H1 (cell line): ENCODE measurements at places on chromosomes 2 and 18.

DNA sequence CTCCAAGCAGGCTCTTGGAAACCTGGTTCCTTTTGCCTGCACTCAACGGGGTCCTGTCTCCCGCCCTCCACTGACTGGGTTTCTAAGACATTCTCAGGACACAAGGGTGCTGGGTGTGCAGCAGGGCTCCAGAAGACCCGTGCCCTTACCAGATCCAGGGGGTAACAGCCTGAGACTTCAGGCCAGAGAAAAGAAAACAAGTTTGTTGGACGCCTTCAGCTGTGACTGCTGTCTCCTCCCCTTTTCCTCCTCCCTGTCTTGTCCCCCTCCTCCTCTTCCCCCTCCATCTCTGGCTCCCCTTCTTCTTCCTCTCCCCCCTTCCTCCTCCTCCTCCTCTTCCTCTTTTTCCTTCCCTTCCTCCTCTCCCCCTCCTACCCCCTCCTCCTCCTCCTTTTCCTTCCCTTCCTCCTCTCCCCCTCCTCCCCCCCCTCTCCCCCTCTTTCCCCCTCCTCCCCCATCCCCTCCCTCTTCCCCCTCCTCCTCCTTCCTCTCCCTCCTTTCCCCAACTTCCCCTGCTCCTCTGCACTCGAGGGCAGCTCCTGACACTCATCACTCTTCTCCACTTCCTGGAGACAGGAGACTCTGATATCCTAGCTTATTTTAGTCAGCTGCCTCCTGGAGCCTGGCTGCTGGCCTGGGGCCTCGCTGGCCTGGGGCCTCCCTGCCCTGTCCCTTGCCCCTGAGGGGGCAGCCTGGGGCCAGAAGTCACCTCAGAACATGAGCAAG, 12.4 kb downstream of the ADRA2B start:
- DNase-seq: no peak

DNA sequence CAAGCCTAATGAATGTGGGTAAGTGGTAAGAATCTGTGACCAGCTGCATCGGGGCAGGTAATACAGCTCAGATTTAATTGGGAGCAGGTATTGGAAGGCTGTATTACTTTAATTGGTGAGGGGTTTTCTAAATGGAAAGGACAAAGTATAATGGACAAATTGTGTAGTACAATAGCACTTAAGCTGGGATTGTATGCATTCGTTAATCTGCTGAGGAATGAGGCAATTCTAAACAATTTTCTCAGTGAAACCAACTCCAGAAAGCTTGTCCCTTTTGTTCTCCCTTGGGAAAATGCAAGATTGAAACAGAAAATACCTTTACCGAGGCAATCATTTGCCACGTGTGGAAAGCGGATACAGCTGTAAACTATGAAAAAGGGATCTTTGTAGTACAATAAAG, 801.6 kb upstream of the POU3F3 start:
- DNase-seq: no peak

- no peak for DNase-seq
These were observed 56.4 kb downstream of the PLB1 start for GRCh38 chr2:28552045-28552823.

DNA sequence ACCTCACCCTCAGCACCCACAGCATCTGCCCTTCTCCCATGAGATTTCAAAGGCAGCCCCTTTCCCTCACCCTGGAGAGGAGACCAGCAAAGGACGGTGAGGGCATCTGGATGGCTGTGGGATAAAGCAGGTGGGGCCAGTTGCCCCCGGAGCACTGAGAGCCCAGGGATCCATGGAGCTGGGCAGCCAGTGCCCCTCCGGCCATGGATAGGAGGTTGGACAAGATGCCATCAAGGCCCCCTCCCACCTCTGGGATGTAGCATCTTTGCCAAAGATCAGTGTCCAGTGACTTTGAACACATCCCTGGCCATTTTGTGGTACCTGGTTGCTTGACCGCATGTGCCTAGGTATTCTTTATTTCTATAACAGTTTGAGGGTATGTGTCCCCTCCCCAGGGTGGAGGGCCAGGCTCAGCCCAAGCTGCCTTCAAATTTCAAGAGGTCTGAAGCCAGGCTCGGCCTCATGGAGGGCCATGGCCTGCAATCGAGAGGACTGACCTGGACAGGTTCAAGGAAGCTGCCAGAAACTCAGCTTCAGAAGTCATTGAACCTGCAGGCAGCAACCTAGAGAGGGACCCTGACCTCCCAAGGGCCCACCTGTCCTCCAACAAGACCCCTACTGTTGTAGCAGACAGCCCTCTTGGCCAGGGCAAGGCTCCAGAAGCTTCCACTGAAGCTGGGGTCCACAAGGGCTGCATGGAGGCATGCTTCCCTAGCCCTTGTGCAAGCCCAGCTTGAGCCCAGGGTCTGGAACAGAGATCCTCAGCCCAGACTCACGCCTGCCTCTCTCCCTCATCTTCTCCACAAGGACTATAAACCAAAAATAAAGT, 55.5 kb upstream of the BIN1 start:
- no peak for DNase-seq

DNA sequence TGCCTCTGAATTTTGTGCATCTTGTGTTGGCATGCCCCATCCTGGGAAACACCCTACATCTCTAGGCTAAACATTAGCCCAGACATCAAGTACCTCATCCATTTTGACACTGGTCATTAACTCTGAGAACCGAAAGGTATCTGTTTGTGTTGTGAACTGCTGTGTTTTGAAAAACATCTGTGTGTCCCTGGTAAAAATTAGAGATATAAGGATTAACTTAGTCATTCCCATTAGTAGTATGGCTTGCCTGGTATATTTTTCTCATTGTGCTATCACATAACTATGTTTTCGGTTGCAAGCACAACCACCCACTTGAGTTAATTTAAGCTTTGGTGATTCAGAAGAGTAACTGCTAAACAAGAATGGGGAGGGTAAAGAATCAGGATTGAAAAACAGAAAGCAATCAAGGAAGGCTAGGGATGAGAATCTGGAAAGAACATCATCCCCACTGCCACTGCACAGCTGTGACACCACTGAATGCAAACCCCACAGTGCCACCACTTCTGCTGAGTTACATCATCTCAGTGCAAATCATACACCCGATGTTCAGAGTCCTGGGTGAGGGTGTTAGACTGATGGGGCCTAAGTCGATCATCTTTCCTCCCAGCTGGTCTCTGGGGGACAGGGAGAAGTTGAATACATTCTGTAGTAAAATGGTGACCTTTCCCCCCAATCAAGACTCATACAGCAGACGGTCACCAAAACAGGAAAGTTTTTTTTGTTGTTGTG, 234.0 kb downstream of the EPHA4 start:
- no peak for DNase-seq

GRCh38 chr2:239468491-239469105, 67.8 kb upstream of the HDAC4 start:
- no peak for DNase-seq
